ENCODE measurements at places on chromosomes 5 and 9. TPM values are rescaled to one million over a fixed set of nuclear protein-coding genes. Genes with fewer than 3 reads are reported as not detected.

PCDHB10 gene
- 0.09 TPM for total RNA-seq

REEP2 gene
- not detected for total RNA-seq

GRCh38 chr5:142520885-142521284, 165.0 kb downstream of the FGF1 start:
- H3K27me3 ChIP-seq: no peaks in the 10 kb centered on the region
- peaks cover 14% of the 10 kb centered on the region for H3K4me1 ChIP-seq
- H3K4me3 ChIP-seq: no peak overlapping the region

- no peak overlapping the region for H3K4me3 ChIP-seq
- no peaks in the 10 kb centered on the region for H3K4me1 ChIP-seq
- no peaks in the 10 kb centered on the region for H3K27me3 ChIP-seq
- no peak overlapping the region for H3K27ac ChIP-seq
- H3K36me3 ChIP-seq: no peaks in the 10 kb centered on the region
- no peak for DNase-seq
These were observed 5.5 kb downstream of the ANXA2R start for GRCh38 chr5:43034591-43034968.

- no peak overlapping the region for H3K27ac ChIP-seq
- H3K27me3 ChIP-seq: no peaks in the 10 kb centered on the region
- no peak for DNase-seq
- H3K4me3 ChIP-seq: no peak overlapping the region
These were observed 108.6 kb upstream of the TMEM161B start for GRCh38 chr5:88377240-88377639.

- H3K36me3 ChIP-seq: no peaks in the 10 kb centered on the region
- no peaks in the 10 kb centered on the region for H3K27me3 ChIP-seq
These were observed 92.0 kb downstream of the ZNF608 start for GRCh38 chr5:124654418-124654817.

DNA sequence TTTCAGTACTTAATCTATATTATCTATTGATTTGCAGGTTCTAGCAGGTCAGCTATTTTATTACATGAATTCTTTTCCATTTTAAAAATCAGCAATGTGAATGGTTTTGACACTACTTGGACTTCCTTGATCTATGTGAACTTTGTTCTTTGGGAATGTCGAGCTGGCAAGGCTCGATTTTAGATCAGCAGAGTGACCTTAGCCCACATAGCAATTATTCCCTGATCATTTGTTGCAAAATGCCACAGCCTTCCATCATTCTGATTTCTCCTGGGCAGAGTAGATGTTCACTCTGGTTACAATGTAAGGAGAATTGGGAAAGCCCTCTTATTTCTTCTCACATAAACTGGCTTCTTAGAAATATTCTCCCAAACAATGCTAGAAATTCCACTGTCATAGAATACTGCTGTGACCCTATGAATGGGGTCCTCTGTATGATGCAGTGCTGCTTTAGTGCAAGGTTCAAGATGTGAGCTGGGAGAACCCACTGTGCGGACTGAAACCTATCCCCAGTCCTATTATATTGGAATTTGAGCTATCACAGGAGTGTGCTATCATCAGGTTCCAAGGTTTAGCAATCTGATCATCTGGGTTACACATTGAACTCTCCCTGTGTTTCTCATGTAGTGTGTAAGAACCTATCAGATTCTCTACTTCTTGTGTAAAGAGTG, 15.7 kb upstream of the GDA start:
- H3K27me3 ChIP-seq: no peaks in the 10 kb centered on the region
- no peaks in the 10 kb centered on the region for H3K4me1 ChIP-seq
- no peak for DNase-seq
- H3K4me3 ChIP-seq: no peak overlapping the region
- H3K27ac ChIP-seq: peak overlapping the region; percentile 94
